Muscle of leg (tissue), 16 donors: ENCODE measurements at places on chromosomes 4 and X. TPM values are rescaled to one million over a fixed set of nuclear protein-coding genes. Genes with fewer than 3 reads are reported as not detected.

TMEM31 gene
- polyA plus RNA-seq = 0.92 TPM

BEND2 gene
- polyA plus RNA-seq = 0.02 TPM

GATA1 gene
- polyA plus RNA-seq = 0.71 TPM

- no peak for DNase-seq
Observed at GRCh38 chr4:118858779-118859178, 22.9 kb upstream of the SEC24D start.

GRCh38 chr4:144531841-144532240 lies 114.1 kb upstream of the HHIP start:
- no peak for DNase-seq

DNA sequence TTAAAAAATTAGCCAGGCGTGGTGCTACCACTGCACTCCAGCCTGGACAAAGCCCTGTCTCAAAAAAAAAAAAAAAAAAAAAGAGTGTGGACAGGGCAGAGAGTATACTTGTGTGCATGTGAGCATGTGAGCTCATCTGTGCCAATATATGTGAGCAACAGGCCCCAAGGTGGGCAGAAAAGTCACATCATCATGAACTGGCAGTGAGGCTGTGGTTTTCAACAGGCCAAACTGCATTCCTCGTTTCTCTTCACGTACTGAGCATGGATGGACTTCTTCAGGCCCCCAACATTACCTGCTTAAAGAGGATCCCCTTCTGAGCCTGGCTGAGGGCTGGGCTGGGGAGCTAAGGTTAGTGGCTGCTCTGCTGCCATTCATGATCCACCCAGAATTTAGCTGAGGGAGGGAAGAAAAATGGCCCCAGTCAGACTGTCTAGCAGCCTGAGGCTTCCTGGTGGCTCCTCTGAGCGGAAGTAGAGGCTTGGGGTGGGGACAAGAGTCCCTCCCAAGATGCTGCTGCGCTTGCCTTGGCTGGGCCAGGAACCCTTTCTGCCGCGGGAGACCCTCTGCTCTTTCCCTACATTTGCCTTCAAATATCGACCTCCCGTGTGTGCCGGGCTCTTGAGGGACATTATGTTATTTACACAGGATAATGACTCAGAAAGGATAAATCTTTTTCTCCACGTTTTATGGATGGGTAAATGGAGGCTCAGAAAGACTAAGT lies 55.0 kb downstream of the DIPK2B start:
- no peak for DNase-seq
